ENCODE measurements at places on chromosomes 2 and 18.
A peak's percentile ranks its signal among the peaks of the same experiment; 100 is the strongest.

- peak; percentile 3 for DNase-seq
Measured at GRCh38 chr2:238720232-238720672, 127.6 kb upstream of the TWIST2 start.

GRCh38 chr2:99725820-99726219, 236.0 kb upstream of the REV1 start:
- no peak for DNase-seq

DNA sequence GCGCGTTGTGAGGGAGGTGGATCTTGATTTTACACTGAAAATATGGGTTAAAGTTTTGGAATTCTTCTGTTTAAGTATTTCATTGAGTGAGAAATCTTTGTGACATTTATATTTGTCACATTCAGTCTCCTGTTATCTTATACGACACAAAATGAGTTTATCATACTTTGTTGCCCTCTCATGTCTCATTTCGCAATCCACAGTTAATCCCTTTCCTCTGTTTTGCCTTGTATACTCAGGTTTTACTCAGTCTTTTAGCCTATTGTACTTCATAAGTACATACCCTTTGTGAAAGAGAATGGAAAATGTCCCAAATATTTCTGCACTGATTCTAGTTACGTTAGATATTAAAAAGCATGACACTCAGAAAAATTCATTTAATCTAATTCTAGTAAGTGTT, 142.7 kb downstream of the ATP9B start:
- DNase-seq: no peak

GRCh38 chr18:3554091-3554601, 104.2 kb downstream of the TGIF1 start:
- DNase-seq: no peak

- DNase-seq: no peak
Measured at GRCh38 chr18:58605027-58606020, 23.6 kb downstream of the ALPK2 start.

GRCh38 chr18:59061914-59062642, 77.6 kb upstream of the SEC11C start:
- no peak for DNase-seq

GRCh38 chr18:46433121-46433826, 223.7 kb downstream of the LOXHD1 start:
- no peak for DNase-seq

DNA sequence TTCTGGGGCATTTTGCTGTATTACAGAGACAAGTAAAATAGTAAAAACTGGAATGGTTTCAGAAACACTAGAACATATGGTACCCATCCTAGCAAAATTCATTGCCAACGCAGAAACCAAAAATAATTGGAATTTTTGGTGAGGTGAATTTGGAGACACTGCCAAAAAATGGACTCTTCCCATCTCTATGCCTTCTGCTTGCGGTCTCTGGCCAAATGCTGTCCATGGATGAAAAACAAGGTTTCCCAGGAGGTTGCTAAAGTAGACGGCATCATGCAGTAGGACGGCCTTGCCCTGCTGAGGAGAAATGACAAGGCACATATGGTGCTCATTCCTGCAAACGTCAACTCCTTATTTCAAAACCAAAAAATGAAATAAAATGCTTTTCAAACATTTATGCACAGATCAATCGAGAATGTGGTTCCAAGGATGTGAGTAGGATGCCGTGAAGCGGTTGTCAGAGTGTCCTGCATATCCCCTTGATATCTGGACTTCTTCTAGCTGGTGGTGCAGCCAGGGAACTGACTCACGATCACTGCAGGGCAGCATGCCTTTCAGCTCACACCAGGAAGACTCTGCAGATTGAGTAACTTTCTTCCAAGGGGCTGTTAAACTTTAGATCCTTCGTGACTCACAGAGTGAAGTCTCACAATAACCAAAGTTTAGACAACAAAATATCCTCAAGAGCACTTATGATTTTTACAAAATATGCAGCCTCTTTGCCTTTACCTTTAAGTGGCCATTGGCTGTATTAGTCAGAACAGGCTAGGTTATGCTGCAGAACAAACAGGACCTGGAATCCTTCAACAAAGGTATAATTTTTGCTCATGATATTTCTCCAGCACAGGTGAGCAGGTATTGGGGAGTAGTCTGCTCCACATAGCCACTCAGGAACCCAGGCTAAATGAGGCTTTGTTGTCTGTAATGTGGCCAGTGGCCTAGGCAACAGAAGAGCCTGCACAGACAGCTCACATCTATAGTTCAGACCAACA, 149.4 kb upstream of the NDUFV2 start:
- no peak for DNase-seq

- no peak for DNase-seq
Measured at GRCh38 chr18:12701161-12701560, 1.4 kb downstream of the CEP76 start.

- no peak for DNase-seq
Measured at GRCh38 chr2:23620841-23621341, 235.9 kb downstream of the KLHL29 start.

DNA sequence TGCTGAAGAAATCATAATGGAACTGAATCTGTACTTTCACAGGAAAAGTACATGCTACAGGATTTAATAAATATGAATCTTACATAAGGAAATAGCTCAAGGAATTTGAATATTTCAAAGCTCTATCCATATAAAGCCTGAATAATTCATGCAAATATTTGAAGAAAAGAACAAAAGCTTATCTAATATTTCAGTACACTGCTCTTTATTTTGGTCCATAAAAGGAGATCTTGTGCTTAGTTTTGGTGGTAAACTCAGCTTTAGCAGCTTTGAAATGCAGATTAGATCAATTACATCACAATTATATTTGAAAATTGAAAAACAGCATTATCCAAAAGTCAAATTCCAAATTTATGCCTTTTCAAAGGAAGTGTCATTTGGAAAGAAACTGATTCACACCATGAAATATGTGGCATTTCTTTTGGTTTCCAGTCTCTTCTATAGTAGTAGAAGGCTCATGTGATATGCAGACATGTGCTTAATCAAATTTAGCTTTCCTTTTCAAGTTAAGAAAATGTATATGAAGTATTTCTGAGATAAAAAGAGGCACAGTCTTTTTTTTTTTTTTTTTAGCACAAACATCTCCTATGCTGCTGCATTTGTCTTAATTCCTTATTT, 42.1 kb upstream of the MAP4K3 start:
- DNase-seq: no peak

DNA sequence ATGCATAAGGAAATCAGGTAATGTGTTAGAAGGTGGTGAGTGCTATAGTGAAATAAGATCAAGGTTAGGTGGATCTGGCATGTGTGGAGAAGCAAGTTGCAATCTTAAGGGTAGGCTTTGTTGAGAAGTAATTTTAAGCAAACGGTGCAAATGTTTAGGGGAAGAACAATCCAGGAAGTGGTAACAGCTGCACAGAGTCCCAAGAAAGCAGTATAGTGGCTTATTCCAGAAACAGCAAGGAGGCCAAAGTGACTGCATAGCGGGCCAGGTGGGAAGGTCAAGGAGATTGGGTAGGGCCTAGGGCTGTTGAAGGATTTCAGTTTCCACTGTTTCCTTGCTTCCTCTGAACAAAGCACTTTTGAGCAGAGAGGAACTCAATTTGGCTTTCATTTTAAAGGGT, 30.0 kb upstream of the RAB1A start:
- DNase-seq: no peak

GRCh38 chr18:13558790-13559189, 167.6 kb downstream of the FAM210A start:
- no peak for DNase-seq

DNA sequence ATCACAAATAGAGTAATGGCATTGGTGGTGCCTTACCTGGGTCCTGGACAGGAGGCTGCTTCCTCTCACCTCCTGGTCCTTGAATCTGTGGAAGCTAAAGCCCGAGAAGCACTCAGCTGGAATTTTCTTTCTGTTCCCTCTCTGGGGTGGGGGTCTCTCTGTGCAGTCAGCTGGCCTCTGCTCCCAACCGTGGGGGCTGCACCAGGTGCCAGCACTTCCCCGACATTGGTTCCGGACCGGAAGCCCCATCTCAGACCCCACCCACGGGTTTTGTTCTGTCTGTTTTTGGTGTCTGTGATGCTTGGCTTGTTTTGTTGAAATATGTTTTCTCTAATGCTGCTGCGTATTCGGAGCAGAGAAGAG, 154.7 kb downstream of the TWIST2 start:
- DNase-seq: no peak

GRCh38 chr2:133942398-133942797, 311.5 kb upstream of the MGAT5 start:
- DNase-seq: no peak

GRCh38 chr18:26017929-26018328, 72.5 kb downstream of the SS18 start:
- no peak for DNase-seq

- no peak for DNase-seq
Measured at GRCh38 chr2:75465317-75465984, 95.3 kb downstream of the EVA1A start.

DNA sequence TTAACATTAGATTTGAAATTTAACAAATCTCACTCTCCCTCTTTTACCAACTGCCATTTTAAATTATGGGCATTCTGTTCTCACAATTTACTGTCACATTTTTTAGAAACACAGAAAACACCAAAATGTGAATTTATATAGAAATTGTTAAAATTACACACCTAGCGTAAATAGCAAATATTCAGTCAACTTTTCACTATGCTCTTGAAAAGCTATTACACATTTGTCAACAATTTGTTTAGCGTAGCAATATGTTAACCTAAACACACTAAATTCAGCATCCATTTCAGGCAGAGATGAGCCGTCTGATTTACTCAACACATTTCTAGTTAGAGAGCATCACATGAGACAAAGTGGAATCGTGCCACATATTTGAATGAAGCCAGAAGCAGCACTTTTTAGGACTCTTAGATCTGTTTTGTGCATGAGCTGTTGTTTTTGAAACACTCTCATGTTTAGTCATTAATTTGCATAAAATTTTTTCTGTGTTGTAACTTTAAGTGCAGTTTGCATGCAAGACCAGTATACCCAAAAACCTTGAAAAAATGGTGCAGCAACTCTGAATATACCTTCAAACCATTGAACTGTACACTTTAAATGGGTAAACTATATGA, 8.2 kb downstream of the TTC32 start:
- no peak for DNase-seq

DNA sequence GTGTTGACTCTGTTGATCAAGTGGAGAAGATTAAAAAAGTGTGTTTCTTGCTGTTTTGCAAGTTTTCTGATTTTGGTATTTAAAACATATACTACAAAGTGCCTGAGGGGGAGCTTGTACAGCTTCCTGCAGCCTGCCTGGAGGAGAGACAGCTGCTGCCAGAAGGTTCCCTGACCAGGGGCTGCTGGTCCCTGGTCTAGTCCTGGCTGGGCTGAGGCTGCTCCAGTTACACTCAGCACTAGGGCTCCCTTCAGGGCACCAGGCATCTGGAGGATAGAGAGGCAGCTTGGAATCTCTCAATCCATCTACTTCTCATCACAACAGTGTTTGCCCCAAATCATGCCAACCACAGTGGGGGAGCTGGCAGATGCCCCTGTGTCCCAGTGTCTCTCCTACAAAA, 4.8 kb downstream of the MC2R start:
- DNase-seq: no peak

All from CMK (cell line).